ENCODE measurements at places on chromosomes 4 and X. TPM values are rescaled to one million over a fixed set of nuclear protein-coding genes. Genes with fewer than 3 reads are reported as not detected.
A peak's percentile ranks its signal among the peaks of the same experiment; 100 is the strongest.

DNA sequence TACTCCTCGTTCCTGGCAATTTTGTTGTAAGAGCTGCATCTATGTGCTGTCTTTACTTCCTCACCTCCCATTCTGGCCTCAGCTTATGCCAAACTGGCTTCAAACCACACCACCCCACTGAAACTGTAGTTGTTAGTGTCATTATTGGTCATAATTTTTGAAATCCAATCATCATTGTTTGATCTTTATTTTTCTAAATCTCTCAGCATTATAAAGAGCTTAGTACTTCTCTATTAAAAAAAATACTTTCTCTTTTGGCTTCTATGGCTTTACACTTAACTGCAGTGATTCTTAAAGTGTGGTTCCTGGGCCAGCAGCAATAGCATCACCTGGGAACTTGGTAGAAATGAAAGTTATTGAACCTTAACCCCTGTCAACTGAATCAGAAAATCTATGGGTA is 83.5 kb upstream of the GRPR start:
- no peak for DNase-seq

- peak; percentile 53 for DNase-seq
These were observed 841 bp downstream of the ACOT9 start for GRCh38 chrX:23742174-23742696.

- DNase-seq = no peak
These were observed 6.4 kb upstream of the FRMPD3 start for GRCh38 chrX:107442914-107443527.

- DNase-seq = no peak
These were observed 12.3 kb upstream of the TMEM271 start for GRCh38 chr4:588351-588849.

GRCh38 chr4:124179506-124180186 is 532.9 kb downstream of the ANKRD50 start:
- peak; percentile 17 for DNase-seq

- DNase-seq = no peak
These were observed 129.3 kb downstream of the TMA16 start for GRCh38 chr4:163623787-163624186.

DNA sequence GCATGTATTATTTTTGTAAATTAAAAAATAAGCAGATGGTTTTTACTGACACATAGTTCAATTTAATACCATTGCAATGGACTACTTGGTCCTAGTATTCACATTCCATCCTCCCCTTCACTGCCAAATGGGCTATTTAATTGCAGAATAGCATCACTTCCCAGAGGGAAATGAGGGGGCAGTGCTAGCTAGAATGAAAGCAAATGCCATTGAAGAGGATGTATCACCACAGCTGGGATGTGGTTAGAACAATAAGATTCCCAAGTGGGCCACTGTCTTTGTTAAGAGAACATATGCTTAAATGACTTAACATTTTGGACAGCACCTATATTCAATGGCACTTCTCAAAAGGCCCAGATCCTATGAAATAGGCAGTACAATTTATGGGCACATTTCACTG is 224.7 kb downstream of the RBMX2 start:
- no peak for DNase-seq

GRCh38 chr4:44927399-44928380 is 201.3 kb upstream of the GNPDA2 start:
- DNase-seq = peak; percentile 48

DNA sequence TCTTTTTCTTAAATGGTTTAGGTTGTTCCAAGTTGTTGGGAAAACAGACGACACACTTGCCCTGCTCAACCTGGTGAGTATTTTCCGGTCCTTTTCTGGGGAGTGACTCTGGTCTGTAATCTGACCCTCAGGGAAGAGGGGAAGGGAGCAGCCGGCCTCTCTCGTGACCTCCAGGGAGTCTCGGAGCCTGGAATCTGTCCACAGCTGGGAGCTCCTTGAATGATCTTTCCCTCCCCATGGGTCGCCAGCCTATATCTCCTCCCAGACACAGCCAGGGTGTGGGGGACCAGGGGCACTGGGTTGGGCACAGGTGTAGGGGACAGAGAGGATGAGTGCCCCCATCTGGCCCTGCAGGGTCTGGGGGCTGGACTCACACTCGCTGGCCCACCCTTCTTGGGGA is 18.9 kb downstream of the TMEM175 start:
- no peak for DNase-seq

GRCh38 chrX:4674028-4674782 is 960.8 kb upstream of the PRKX start:
- no peak for DNase-seq

GRCh38 chrX:19893727-19894126 is 6.3 kb upstream of the SH3KBP1 start:
- DNase-seq = no peak

- DNase-seq = no peak
These were observed 76.9 kb upstream of the SMAD1 start for GRCh38 chr4:145404761-145405160.

GRCh38 chr4:22515145-22515887 is 550 bp downstream of the ADGRA3 start:
- peak; percentile 64 for DNase-seq

GRCh38 chrX:641671-642435 is 11.3 kb downstream of the SHOX start:
- no peak for DNase-seq

- DNase-seq = no peak
These were observed 671 bp downstream of the HPF1 start for GRCh38 chr4:169756971-169757574.

DNA sequence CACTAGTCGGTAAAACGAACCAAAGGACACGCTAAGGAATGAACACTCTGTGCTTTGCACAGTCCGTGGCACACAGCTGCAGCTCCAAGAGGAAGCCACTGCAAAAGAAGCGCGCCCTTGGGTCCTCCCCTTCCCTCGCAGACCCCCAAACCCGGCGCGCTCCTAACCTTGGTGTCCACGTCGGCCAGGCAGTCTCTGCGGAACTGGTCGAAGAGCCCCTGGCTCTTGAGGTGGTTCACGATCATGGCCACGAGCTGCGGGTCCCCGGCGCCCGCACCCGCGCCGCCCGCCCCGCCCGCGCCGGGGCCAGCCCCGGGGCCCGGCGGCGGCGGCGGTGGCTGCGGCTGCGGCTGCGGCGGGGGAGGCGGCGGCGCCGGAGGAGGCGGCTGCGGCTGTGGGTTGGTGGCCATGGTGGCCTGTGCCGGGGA is 333 bp downstream of the BOD1L1 start:
- DNase-seq = no peak

- DNase-seq = no peak
These were observed 18.9 kb downstream of the HELQ start for GRCh38 chr4:83436680-83437079.

DNA sequence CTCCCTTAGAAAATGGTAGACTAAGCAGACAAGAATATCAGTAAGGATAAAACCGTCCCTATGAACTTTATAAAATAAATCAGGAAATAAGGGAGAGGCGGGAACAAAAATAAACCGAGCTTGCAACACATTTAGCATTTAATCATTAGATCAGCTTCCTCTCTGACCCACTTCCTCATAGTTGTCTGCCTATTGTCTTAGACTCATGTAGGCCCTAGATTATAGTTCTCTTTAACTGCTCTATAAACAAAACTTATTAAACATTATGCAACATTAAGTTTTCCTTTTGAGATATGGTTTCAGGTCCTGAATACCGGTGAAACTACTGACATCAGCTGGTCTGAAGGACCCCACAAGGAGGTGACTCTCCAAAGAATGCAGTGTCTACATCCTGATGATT is 15.8 kb upstream of the SRD5A3 start:
- DNase-seq = no peak

GRCh38 chr4:84563002-84563401 is 19.9 kb upstream of the CDS1 start:
- DNase-seq = no peak

- no peak for DNase-seq
These were observed 7.5 kb downstream of the CHM start for GRCh38 chrX:86039625-86040568.

DNA sequence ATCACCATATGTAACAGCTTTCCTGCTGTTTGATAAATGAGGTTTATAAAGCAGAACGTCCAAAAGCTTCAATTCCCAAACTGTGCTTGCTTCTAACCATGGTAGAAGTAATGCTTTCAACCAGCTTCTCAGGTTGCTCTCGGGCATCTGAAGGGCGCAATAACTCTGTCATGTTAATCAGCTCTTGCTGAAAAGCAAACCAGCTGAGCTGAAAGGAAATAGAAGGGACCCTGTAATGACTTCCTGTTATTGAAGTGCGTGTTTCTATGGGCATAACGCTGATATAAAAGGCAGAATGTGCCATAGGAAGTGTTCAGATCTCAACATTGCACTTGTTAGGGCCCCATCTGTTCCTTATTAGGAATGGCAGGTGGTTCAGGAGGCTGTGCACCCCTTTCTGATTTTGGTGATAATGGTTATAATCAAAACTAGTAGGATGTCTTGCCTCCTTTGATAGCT is 21.2 kb downstream of the HERC3 start:
- DNase-seq = peak; percentile 46

- no peak for DNase-seq
These were observed 241.1 kb downstream of the GRXCR1 start for GRCh38 chr4:43133566-43133965.

DNA sequence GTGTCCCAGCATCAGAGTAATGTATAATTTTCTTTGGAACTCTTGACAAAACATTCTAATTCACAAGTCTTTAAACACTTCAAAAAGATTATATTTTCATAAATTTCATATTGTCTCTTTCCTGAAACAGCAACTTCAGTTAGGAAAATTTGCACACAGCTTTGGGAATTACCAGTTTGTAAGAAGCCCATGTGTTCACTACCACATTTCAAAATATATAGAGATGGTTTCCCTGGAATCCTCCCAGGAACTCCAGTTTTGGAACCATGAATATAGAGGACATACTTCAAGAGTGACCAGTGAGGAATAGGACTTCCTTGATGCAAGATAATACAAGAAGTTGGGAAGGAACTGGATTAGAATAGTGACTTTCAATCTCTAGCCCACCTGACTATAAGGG is 28.7 kb upstream of the HPGDS start:
- DNase-seq = no peak

GAGE12H gene
- polyA plus RNA-seq = not detected

RBM47 gene
- polyA plus RNA-seq = 86.9 TPM

GPRASP1 gene
- 18.2 TPM for polyA plus RNA-seq

ART3 gene
- polyA plus RNA-seq = 0.42 TPM

GUCY1B1 gene
- polyA plus RNA-seq = 72.1 TPM

PABPC4L gene
- 11.3 TPM for polyA plus RNA-seq

EPGN gene
- 1.1 TPM for polyA plus RNA-seq

GPRIN3 gene
- 8.6 TPM for polyA plus RNA-seq

BEX2 gene
- 93.2 TPM for polyA plus RNA-seq

GLRB gene
- 16.5 TPM for polyA plus RNA-seq

STK32B gene
- polyA plus RNA-seq = 11.1 TPM
